ENCODE measurements at places on chromosomes 2 and 18.

DNA sequence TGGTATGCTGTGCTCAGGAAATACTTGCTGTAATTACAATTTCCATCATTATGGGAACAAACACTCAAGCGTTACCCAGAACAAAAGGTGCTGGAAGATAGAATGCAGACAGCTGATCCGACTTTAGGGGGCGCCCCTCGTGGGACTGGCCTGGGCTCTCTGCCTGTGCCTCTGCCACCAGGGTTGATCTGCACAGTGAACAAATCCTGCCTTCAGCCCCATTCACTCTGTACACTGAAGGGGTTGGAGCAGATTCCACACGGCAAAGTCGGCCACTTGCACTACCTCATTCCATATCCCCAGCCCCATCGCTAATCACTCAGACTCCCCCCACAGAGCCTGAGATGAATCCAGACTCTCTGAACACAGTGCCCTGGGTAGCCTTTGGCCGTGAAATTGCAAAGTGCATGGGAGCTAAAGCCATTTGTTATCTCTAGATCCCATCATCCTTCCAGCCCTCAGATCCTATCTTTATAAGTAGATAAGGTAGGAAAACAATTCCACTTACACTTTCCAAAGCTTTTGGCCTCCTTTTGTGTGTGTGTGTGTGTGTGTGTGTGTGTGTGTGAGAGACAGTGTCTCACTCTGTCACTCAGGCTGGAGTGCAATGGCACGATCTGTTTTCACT is 69.3 kb downstream of the INPP5D start:
- no peak for DNase-seq

DNA sequence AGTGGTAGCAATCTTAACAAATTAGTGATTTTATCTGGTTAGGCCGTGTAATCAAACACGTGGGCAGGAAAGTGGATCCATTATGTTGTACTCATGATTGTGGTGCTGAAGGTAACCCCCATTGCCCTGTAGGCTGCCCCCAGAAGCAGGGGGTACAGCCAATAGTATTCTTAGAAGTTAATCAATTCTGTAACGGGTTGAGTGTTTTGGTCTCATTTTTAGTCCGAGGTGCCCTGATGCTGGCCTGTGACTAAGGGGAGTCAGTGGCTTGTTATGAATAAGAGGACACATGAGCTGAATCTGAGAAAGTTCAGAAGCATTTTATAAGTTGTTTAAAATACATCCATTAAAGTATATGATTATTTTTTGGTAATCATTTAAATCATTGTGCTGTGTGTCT is 8.6 kb downstream of the EPAS1 start:
- no peak for DNase-seq

- no peak for DNase-seq
Measured at GRCh38 chr18:57581301-57581934, 5.1 kb downstream of the FECH start.

DNA sequence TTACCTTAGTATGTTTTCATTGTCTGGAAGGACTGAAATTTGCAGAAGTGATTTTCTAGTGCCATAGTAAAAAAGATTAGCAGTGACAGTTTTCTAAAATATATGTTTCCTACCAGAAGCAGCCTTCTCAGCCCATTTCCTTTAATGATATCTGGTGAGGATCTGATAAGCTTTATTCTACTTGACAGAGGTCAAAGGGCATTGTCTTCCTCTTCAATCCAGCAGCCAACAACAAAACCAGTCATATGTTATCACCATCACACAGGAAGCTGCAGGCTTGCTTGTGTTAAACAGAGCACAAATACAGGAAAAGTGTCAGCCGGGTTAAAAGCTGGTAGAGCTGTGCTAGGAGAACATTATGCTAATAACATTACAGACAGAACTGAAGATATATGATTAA is 35.6 kb upstream of the ZSWIM2 start:
- DNase-seq = no peak

- no peak for DNase-seq
Measured at GRCh38 chr2:63093502-63093901, 42.9 kb downstream of the OTX1 start.

DNA sequence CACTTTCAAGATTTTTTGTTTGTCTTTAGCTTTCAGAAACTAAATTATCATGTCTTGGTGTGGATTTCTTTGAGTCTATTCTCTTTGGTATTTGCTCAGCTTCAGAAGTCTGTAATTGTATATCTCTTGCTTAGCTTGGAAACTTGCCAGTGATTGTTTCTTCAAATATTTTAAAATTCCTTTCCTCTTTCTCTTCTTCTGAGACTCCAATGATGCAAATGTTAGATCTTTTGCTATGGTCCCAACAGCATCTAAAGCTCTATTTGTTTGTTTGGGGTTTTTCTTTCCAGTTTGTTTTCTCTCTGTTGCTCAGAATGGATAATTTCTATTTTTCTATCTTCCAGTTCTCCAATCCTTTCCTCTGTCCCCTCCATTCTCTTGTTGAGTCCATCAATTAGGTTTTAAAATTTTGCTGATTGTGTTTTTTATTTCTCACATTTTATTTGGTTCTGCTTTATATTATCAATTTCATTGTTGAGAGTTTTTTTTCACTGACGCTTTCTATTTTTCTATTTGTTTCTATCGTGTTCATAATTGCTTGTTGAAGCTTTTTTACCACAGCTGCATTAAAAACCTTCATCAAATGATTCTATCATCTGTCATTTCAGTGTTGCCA is 81.5 kb upstream of the DAPL1 start:
- no peak for DNase-seq

- no peak for DNase-seq
Measured at GRCh38 chr2:3033315-3033714, 344.3 kb downstream of the EIPR1 start.

GRCh38 chr2:51812138-51812866 is 780.4 kb upstream of the NRXN1 start:
- no peak for DNase-seq

DNA sequence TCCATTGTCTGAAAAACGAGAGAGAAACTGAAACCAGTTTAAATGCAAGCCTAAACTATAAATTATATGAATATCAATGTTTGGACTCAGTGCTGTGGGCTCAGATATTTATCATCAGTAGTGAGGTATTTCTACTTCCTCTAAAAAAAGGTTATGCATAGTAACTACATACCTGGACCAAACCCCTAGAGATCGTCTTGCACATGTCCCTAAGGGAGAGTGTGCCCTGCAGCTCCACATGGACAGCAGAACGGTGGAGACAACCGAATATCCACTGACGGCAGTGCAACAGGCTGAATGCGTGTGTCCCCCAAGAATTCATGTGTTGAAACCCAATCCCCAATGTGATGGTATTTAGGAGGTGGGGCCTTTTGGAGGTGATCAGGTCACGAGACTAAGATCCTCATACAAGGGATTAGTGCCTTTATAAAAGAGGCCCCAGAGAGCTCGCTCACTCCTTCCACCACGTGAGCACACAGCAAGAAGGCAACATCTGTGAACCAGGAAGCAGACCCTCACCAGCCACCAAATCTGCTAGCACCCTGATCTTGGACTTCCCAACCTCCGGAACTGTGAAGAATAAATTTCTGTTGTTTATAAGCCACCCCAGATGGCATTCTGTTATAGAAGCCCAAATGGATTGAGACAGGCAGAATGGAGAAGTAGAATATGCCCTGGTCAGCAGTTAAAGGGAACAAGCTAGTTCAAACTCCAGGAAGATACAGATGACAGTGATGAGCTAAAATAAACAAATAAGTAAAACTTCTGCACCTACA is 208.4 kb downstream of the ANAPC1 start:
- DNase-seq = no peak

GRCh38 chr18:631560-631959 is 25.9 kb upstream of the TYMS start:
- DNase-seq = no peak

DNA sequence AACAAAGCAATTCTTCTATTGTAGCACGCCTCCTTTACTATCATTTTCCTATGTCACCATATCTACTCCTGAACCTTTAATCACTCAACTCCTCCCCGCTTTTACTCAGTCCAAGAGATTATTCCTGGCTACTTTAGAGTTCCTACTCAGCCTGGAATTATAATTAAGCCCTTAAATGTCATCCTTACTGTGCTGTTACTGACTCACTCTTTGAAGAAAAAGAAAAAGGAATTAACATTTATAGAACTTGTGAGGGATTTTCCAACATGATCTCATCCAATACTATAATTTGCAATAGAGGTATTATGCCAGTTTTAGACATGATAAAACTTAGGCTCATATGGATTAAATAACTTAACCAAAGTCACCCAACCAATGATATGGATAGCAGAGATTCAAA is 61.7 kb downstream of the CCDC88A start:
- no peak for DNase-seq

DNA sequence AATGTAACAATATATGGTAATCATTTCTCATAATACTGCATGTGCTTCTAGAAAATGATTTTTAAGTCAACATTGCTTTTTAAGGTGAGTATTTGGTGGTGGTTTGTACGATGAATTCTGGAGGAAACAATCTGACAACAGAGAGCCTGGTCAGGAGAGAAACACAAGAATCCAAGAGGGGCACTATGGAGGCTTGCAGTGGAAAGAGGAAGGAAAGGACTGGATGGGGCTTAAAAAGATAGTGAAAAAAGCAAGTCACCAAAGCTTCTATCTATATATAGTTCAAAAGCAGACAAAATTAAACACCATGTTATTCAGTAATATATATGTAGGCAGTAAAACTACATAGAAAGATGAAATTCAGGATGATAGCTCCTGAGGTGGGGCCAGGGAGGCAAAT is 109.4 kb upstream of the SERTAD2 start:
- no peak for DNase-seq

GRCh38 chr2:189541591-189541990 is 39.0 kb downstream of the SLC40A1 start:
- DNase-seq = no peak

DNA sequence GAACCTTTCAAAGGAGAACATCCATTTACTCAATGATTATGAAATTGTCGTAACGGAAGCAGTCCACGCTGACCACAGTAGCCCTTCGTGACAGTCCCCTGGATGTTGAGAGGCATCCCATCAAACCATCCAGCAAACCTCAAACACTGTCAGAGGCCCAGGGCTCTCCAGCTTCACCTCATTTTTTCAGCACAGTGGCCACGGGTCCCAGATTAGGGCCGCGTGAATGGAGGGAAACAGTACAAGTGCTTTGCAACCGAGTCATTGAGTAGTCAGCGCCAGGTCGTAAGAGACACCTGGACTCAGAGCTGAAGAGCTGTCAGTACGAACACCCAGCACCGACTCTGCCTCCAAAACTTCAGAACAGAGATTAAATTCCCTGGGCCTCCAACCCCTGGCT is 552.5 kb upstream of the SALL3 start:
- no peak for DNase-seq

- no peak for DNase-seq
Measured at GRCh38 chr2:46502291-46502885, 23.0 kb downstream of the TMEM247 start.

DNA sequence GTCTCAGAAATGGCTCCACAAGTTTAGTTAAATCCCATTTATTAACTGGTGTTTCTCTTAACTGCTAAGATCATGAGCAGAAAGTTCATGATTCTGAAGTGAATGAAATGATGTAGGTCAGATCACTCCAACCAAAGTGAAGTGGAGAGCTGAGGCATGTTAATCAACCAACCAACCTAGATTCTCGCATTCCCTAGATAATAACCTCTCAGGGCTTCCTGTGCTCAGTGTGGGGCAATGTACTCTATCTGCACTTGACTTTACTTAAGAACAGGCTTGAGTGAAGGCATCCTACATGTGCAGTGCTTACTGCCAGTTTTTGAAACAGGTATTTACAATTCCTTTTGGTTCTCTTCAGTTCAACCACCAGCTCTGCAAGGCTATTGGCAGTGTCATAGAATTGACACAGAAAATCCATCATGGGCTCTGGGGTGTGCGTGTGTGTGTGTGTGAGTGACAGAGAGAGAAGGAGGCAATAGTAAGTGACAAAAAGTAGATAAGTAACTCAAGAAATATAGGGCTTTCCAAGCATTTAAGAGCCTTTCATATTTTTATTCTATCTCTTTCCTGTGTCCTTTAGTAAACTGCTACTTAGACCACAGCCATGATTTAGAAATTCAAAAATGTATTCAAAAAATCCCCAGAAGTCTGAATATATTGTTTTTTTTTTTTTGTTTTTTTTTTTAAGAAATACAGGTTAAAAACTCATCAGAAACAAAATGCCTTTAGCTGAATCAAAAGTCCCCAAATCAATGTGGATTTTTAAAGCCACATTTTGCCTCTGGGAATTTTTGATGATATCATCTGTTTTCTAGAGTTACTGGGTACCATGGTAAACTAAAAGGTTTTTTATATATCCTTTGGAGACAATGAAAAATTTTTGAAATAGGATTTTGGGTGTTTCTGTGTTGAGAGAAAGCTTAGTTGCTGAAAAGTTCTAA is 28.6 kb downstream of the DOCK10 start:
- no peak for DNase-seq

- no peak for DNase-seq
Measured at GRCh38 chr2:180520921-180521581, 459.4 kb upstream of the UBE2E3 start.

DNA sequence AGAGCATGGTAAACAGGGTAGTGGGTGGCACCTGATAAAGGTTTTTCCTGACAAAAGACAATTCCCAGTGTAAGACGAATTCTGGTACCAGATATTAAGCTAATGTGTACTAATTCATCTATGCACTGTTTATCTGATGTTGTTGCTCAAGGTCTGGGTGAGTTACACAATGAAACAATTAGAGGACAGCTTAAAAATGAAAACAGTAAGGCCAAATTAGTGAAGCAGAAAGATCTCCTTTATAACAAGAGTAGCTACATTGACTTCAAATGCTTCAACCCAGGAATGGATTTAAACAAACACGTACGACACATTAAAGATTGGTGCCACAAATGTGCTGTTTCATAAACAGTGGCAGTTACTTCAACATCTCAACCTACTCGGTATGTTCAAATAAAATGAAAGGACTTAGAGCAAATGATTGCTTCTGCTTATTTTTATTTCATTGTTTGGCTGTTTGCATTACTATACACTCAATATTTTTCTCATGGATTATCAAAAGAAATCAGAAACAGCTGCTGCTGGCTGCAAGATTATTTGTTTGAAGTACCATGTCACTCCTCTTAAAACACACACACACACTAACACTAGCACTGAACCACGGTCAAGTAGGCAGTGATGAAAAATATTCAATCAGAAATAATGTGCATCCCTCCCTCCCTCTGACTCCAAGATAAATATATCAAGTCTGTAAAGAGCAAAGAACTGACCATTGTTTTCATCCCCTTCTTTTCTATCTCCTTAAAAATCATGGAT is 94.4 kb upstream of the RND3 start:
- no peak for DNase-seq

GRCh38 chr2:237012004-237012403 is 73.7 kb upstream of the COPS8 start:
- no peak for DNase-seq

- DNase-seq = no peak
Measured at GRCh38 chr2:29742656-29743055, 178.7 kb downstream of the ALK start.

Measured in activated naive CD4-positive, alpha-beta T cell (primary cell).